Hippocampal formation (tissue), 2 donors: ENCODE measurements at places on chromosomes 6 and 20.
A peak's percentile ranks its signal among the peaks of the same experiment; 100 is the strongest.

DNA sequence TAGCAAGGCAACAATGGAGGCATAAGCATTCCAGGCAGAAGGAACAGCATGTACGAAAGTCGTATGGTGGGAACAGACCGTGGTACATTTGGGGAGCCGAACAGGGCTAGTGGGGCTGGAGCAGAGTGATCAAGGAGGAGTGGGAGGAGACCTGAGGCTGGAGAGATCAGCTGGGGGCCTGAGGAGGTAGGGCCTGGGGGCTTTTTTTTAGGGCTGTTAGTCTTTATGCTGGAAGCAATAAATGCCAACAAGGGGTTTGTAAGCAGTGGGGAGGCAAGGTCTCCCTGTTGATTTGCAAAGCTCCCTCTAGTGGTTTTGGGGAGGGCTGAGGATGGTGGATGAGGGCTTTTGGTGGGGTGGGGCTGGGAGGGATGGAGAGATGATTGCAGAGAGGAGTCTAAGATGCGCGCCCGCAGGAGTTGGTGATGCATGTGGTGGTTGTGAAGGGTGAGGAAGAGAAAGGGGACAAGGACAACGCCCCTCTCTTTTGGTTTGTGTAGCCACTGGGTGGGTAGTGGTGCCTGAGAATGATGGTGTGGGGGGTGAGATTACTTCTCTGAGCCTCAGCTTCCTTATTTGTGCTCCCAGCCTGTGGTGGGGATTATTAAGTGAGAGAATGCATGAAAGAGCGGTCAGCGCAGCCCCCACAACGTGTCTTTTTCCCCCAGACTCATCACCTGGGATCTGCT lies 74.1 kb upstream of the TOX2 start:
- DNase-seq = no peak

DNA sequence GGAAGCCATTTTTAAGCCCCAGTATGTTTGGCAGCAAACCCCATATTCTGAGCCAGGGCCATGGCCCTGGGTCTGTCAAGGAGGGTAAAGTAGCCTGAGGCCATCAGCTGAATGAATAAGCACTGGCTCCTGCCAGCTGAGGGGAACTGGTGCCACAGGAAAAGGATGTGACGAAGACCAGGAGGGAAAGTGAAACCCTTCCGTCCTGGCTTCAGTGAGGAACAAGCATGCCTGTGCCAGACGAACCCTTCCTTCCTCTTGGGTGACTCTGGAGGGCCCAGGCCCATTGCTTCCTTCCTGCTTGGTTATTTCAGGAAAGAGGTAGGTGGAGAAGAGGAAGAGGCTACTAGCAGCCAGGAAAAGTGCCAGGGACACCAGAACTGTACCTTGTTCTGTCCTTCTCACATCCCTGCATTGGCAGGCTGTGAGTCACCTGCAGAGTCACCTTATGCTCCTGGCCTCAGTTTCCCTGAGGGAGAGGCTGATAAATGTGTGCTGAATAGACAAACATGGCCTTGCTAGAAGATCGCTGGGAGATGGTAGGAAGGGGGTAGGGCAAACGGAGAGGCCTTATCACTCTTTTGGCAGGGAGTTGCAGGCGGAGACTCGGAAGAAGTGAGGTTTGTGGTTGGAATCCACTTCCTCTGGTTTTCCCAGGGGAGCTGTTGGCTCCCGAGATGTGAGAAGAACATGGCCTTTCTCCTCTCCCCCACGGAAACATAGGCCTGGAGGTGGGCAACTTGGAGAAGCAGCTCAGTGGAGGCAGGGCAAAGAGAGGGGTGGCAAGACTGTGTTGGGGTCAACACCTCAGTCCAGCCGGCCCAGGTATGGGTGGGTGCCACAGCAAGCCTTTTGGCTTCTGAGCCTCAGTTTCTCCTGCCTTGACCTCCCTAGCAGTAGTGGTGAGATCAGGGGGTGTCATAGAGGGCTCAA lies 37.4 kb downstream of the COX4I2 start:
- peak; percentile 64 for DNase-seq

DNA sequence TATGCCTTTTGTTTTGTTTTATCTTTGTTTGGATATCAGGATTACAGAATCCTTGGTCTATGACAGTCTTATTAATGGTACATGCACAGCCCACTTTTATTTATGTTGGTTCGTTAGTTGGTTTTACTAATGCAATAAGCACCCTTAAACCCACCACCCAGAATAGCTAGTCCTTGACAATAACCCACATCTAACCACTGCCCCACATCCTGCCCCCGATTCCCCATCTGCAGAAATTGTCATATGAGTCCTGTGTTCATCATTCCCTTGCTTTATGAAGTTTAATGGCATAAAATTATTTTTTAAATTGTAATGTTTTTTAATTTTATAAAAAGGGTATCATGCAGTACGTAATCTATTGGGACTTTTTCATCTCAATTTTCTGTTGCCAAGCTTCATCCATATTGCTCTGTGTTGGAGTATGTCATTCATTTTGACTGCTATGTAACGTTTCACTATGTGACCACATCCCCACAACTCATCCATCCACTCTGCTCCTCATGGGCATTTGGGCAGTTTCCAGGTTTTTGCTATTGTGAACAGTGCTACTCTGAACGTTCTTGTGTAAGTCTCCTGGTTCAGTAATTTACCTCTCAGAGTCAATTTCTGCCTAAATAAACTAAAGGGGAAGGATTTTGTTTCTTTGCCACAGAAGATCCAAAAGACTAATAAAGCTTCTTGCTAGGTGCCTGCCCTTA lies 150.4 kb downstream of the MRPL14 start:
- no peak for DNase-seq

DNA sequence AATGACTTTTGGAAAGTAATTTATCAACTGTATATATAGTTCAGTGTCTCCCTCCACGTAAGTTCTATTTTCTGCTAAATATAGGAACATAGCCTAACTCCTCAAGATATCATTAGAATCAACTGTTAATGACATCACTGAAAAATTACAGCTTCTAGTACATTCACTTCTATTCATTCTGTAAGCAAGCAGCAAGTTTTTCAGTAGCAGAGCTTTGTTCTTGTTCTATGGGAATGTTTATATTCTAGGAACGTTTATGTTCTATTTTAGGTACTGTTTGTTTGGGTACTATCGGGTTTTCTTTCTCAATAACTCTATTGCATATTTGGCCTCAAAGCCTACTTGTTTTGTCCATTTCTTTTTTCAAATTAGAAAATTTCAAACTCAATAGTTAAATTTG lies 525.6 kb downstream of the EPHA7 start:
- no peak for DNase-seq

DNA sequence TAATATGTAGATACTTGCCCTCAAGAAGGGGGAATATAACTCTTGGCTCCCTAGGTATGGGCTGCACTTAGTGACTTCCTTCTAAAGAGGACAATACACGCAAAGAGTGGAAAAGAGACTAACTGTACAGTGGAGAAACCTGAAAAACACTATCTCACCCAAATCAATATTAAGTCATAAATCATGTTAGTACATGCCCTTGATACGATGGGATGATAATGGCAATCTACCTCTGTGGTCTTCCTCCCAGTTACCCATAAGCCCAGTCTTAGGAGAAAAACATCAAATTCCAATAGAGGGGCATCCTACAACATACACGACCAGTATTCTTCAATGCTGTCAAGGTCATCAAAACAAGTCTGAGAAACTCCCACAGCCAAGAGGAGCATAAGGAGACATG lies 1.3 kb downstream of the TRIM26 start:
- no peak for DNase-seq

DNA sequence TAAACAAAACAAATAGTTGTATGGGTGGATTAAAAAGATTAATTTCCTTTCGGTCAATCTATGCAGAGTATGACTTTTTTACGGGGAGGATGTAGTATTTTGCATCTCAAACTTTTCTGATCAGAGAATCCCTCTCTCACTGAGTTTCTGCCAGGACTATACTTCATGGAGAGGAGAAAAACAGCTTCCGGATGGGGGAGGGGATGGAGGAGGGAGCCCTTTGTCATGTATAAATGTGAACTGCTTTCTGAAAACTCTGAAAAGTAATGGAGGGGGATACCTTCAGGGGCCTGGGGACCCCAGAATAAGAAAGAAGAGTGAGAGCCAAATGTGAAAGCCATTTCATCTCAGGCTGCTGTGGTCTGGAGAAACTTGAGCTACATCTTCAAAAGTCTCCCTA lies 173.1 kb upstream of the KCNK16 start:
- no peak for DNase-seq

DNA sequence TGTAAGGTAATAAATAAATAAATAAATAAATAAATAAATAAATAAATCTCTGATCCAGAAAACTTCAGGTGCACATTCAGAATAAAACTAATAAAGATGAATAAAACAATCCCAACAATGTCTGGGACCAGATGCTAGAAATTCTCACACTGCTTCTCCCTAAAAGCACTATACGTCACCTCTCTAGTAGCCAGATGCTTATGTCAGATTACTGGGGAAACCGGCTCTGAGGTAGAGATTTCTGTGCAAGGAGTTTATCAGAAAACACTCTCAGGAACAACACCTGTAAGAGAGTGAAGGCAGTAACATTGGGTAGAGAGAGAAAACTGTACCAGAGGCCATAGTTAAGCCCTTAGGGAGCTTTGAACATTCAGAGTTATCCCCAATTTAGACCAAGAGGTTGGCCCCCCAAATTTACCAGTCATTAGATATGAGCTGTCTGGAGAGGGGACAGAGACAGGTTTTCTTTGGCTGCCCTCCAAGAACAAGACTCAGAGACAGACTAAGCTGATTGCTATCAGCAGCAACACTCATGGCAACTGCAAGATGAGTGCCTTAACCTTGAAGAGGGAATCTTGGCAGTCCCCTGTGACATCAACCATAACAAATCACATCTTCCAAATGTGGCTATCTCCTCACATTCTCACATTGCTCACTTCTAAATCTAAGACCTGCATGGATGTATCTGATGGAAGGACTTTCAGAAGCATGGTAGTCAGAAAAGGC lies 151.2 kb upstream of the BMP5 start:
- no peak for DNase-seq

- no peak for DNase-seq
Measured at GRCh38 chr6:82331031-82331773, 32.4 kb upstream of the TPBG start.

DNA sequence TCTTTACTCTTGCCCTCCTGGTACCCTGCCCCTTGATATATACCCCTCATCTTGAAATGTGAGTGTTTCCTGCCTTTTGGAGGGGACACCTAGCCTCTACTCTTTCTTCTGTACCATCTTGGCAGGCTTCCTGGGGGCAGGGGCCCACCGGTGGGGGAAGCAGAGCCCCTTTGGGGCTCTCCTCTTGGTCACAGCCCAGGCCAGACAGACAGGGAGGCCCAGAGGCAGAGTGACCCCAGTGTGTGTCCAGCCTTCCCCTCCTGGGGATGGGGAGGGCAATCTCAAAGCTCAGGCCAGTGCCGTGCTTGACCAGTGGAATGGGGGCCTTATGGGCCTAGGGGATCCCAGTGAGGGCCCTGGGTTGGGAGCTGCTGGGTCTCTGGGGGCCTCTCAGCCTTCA lies 3.6 kb downstream of the ADAM33 start:
- DNase-seq = no peak

GRCh38 chr6:85537055-85537494 lies 56.6 kb downstream of the SNX14 start:
- DNase-seq = peak; percentile 12

DNA sequence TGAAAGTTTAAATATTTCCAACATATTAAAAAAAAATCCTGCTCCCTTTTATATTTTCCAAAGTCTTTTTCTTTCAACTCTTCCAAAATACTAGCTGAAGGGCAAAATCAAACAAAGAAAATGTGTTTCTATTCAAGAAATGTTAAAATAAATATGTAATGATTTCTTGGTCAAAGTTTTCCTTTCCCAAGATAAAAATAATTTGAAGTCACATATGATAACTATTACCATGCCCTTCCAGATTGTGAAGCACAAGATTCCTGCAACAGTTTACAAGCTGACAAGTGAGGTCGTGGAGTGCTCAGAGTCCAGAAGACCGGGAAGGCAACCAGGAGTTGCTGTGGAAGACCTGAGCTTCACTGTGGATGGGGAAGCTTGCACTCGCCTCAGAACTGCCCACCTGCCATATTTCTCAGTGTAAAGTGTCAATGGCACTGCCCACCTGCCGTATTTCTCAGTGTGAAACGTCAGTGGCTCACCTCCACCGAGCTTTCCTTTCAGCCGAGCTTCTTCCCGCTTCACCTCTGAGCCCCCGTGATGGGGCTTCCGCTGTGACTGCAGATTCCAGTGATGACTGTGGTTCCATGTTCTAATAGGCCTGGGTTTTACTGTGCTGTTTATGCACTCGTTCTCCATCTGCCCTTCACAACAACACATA lies 160.5 kb downstream of the THBS2 start:
- no peak for DNase-seq

GRCh38 chr6:43913375-43914271 lies 143.6 kb downstream of the VEGFA start:
- no peak for DNase-seq

DNA sequence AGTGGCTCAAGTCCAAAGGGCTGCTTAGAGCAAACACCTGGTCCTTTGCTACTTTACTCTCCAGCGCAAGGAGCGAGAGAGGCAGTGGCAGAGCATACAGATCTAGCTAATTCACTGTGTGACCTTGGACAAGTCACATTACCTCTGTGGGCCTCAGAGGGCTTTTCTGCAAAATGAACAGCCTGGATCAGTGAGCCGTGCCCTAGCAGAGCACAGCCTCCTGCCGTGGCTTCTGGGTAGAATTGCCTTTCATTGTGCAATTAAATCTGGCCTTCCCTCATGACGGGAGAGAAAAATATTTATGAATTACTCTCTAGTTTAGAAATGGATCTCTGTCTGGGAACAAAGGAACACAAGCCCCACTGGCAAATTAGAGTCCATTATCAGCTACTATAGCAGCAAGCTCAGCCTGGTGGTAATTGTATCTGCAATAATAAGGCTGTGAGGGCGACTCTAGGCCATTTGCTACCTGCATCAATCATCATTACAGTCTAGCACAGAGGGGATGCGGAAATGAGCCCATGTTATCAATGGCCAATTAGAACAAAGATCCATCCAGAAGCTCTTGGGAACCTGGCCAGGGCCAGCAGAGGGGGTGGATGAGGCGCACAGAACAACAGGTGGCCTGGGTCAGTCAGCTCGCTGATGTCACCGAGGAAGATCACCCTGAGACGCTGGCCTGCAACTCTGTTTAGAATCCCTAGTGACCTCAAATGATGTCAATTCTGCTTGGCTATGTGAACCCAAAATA lies 114.2 kb upstream of the LY86 start:
- DNase-seq = no peak

DNA sequence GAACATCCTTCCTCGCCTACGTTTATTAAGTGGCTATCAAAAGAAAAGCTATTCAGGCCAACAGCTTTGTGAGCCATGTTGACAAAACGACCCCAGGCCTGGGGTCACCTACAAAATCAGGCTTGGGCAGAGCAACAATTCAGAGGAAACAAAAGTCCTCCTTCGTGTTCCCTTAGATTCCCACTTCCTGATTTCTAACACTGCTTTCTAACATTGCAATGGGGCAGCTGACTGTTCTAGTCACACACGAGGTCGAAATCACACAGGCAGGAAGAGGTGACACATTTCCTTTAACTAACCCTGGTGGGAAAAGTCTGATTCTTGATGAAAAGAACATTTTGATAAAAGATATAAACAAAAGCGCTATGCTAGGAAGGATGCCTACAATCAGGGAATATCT lies 31.9 kb downstream of the WDR27 start:
- no peak for DNase-seq
